ENCODE measurements at places on chromosomes 1 and 21.

DNA sequence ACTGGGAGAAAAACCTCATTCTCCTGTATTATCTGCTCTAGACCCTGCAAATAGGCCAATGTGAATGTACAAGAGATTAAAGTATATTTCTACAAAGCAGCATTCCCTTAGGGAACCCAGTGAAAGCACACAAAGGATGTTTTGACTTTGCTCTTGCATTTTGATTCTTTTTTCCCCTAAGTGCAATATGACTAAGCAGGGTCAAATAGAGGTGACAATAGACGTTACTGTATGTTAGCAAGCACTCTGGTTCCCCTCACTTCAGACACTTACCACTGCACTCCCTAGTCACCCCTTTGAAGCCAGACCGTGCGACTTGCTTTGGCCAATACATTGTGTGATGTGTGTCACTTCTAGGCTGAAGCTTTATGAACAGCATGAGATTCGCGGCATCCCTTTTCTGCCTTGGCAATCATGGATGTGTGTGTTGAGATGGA, 209.7 kb downstream of the RHOU start:
- DNase-seq = peak; percentile 50

DNA sequence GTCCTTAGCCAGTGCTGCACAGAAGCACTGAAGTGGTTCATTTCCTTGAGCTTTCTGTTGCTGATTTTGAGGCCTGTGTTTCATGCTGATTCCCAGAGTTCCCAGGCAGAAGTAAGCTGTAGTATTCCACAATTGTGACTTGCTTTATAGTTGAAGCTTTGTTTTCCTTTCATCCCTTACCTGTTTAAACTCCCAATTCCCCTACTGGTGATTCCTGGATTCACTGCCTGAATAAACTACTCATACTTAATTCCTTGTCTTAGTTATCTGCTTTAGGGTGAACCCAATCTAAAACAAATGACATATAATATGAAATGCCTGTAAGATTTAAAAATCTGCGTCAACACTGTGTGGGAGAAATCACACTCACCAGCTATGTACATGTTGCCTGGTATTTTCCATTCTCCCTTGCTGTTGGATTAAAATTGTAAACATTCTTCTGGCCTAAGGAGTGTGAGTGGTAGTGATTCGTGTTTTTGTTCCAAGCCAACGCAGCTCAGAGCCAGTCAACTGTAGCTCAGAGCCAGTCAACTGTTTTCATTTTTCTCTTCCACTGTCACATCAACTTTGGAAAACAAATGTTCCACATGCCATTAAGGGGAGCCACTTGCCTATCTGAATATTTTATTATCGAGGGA, 879.4 kb downstream of the MRPL39 start:
- DNase-seq = no peak

DNA sequence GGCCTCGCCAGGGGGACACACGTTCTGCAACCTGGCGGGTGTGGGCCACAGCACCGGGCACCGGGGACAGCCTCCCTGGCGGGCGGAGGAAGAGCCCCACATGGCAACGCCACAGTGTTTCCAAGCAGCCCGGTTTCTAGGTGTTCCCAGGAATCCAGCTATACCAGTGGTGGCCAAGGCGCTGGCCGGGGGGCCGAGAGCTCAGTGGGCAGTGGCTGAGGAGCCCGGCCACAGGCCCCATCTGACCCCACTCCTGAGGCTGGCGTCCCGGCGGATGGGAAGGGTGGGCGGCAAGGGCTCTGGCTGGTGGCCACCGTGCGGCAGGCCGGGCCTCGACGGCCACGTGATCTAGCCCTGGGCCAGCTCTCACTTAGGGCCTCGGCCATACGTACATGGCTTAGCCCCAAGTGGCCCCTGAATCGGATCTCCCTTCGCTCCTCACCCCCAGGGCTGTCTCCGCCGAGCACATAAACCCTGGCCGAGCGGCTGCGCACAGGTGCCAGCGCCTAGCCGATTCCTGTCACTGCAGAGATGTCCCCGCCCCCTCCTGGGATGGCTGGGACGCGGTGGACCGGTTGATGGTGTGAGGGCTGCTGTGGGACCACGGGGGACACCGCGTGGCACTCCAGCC, 68.7 kb downstream of the MORN1 start:
- DNase-seq = no peak

- DNase-seq = no peak
Measured at GRCh38 chr1:32765570-32766327, 51.4 kb downstream of the YARS1 start.

DNA sequence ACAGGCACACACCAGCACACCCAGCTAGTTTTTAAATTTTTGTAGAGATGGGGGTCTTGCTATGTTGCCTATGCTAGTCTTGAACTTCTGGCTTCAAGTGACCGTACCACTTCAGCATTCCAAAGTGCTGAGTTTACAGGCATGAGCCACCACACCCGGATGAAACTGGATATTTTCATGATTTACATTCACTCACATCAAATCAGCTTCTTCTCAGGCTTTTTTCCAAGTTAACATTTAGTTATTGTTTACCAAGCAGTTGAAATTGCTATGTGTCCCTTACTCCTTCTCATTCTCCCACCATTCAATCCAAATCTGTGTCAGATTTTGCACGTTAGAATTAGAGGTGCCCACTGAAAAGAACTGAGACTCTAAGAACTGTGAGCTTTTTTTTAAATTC, 18.4 kb downstream of the RIT1 start:
- DNase-seq = no peak

- no peak for DNase-seq
Measured at GRCh38 chr1:115428256-115428655, 90.2 kb upstream of the NGF start.

- DNase-seq = peak; percentile 85
Measured at GRCh38 chr1:156090840-156091188, 8.5 kb upstream of the MEX3A start.

GRCh38 chr1:149962039-149962647, 25.5 kb upstream of the MTMR11 start:
- no peak for DNase-seq

- no peak for DNase-seq
Measured at GRCh38 chr1:33319949-33320618, 814 bp downstream of the A3GALT2 start.

DNA sequence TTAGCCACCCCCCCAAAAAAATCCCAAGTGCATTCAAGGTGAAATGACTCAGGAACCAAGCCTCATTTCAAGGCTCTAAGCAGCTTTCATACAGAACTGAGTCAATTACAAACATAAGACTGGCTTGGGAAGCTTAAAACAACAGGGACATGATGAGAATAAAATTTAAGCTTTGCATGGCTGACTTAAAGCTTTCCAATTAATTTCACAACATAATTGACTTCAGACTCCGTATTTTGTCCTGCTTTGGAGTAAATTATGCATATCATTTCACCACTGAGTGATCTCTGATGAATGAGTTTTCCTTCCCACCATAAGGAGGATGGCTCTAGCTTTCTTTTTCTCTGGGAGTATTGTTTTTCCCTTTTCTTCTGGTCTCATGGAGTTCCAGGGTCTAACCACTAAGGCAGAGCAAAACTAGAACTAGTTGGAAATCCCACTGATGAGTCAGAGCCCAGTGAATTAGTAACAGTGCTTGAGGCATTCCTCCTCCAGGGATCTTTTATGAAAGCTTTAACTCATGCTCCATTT, 72.8 kb downstream of the XCL2 start:
- DNase-seq = no peak

DNA sequence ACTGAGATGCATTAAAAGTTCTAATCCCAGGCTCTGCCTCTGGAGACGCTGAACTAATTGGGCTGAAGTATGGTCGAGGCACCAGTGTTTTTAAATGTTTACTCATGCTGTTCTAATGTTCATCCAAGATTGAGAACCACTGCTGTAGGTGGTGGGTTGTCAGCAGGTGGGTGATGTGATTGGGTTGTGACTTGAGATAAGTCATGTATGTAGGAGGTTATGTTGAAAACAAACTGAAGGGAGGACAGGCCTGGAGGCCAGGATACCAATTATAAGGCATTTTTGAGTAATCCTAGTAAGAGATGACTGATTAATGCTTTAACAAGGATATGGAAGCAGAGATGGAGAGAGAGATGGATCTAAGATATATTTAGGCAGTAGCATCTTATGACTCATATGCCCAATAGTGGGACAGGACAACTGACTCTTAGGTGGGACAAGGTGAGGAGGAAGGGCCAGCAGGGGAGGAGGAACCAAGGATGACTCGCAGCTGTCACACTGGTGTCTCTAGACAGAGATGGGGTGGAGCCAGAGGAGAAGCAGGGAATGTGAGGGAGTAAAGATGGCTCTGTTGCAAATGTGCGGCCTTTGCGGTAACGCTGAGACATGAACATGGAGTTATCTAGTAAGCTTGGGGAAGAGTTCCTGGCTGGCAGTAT, 29.3 kb downstream of the RAB4A start:
- no peak for DNase-seq

DNA sequence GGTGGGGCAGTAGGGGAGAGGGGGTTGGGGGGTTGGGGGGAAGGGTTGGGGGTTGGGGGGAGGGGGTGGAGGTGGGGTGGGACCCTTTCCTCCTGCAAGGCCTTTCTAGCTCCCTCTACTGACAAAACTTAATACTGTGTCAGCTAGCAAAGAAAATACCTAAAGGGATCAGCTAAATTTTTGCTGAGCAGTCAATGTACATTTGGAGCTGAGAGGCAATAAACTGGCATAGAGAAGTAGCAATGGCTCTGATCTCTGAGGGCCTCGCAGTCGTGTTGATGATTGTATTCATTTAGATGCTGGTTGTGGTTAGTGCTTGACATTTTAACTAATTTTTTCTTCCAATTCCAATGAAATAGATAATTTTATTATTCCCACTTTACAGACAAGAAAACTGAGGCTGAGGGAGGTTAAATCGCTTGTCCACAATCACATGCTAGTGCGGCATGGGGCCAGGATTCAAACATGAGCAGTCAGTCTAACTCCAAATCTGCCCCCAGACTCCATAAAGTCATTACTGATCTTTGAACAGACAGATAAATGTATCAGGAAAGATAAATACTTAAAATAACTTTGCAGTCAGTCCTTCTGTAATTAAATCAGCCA, 357.1 kb downstream of the DISC1 start:
- no peak for DNase-seq

DNA sequence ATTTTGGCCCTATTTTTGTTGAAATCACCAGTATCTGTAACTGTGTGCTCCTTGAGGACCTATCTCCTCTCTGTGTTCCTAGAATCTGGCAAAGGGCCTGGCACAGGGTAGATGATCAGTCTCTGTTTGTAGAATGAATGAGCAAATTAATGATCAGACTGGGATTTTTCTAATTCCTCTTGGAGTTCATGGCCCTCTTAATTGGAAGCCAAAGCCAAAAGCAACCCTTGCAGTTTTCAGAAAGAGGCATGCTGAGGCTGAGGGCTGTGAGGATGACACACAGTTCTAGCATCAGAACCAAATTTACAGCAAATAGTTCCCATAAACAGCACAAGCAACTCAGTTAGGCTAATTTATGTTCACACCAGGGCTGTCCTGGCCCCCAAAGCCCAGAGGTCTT, 111.1 kb upstream of the BEND5 start:
- no peak for DNase-seq

- DNase-seq = no peak
Measured at GRCh38 chr1:198391393-198392020, 149.0 kb downstream of the ATP6V1G3 start.

GRCh38 chr1:68372487-68372886, 77.3 kb downstream of the RPE65 start:
- no peak for DNase-seq

GRCh38 chr1:76583235-76583868, 283.9 kb upstream of the ST6GALNAC5 start:
- no peak for DNase-seq
